ENCODE measurements at places on chromosomes 4 and X. TPM values are rescaled to one million over a fixed set of nuclear protein-coding genes. Genes with fewer than 3 reads are reported as not detected.
A peak's percentile ranks its signal among the peaks of the same experiment; 100 is the strongest.

DNA sequence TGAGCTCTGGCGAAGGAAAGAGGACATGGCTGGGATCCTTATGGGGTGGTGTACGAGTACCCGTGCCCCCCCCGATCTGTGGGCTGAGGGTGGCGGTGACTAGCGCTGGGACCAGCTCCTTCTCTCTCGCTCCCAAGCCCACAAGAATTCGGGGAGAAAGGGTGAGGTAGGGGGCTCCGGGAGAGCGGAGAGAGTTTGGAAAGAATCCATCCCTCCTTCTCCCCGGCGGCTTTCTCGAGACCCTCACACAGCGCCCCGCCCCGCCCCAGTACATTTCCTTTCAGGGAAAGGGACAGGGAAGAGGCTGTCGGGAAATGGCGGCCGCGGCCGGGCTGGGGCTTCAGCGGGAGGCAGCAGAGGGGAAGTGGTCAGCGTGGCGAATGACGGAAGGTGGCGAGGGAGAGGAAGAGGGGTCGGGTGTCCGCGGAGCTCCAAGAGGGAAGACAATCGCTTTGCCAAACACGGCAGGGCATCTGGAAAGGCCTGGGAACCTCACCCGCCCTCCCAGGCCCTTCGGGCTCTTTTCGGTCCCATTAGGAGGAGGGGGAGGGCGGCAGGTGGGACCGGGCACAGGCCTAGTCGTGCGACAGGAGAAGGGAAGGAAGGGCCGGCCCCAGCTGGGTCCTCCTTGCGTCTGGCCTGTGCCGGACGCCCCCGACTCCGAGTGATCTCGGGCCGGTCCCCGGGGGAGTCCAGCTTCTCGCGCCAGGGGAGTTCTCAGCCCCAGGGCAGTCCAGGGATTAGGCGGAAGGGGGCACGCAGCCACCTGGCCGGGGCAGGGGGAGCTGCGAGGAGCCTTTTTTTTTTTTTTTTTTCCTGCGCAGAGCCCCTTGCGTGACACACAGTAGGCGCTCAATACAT lies 10.2 kb downstream of the HNRNPH2 start:
- peak overlapping the region; percentile 91 for H3K27ac ChIP-seq
- H3K4me3 ChIP-seq = peak overlapping the region; percentile 78
- peak; percentile 60 for DNase-seq
- H3K4me1 ChIP-seq = peaks cover 32% of the 10 kb centered on the region
- H3K36me3 ChIP-seq = peaks cover 5% of the 10 kb centered on the region

DNA sequence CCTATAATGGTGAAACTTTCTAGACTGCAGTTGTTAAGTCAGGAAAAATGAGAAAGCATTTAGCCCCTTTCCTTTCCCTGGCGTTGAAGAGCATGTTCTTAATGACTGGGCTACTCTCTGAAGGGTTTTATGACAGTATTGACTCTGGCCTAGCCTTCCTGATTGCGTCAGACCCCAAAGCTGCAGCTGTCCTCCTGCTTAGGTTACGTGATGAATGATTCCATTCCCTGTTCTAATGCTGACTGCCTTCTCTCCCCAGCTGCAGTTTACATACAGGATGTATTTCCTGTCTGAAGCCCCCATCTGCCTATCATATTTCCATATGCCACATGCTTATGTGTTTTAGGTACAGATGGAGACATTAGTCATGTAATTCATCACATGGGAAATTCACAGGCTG lies 105.8 kb upstream of the EGFL6 start:
- no peak for DNase-seq
- H3K36me3 ChIP-seq = peaks cover 7% of the 10 kb centered on the region
- no peak overlapping the region for H3K27ac ChIP-seq
- H3K27me3 ChIP-seq = no peaks in the 10 kb centered on the region

GRCh38 chrX:10794203-10794630 lies 173.8 kb upstream of the MID1 start:
- no peaks in the 10 kb centered on the region for H3K27me3 ChIP-seq
- no peak overlapping the region for H3K4me3 ChIP-seq
- H3K27ac ChIP-seq = no peak overlapping the region
- H3K36me3 ChIP-seq = no peaks in the 10 kb centered on the region
- no peaks in the 10 kb centered on the region for H3K4me1 ChIP-seq
- DNase-seq = no peak

- H3K36me3 ChIP-seq = no peaks in the 10 kb centered on the region
- H3K4me1 ChIP-seq = no peaks in the 10 kb centered on the region
- no peak for DNase-seq
- no peak overlapping the region for H3K4me3 ChIP-seq
- H3K27me3 ChIP-seq = no peaks in the 10 kb centered on the region
Measured at GRCh38 chr4:188660796-188661195, 521.6 kb downstream of the TRIML1 start.

DNA sequence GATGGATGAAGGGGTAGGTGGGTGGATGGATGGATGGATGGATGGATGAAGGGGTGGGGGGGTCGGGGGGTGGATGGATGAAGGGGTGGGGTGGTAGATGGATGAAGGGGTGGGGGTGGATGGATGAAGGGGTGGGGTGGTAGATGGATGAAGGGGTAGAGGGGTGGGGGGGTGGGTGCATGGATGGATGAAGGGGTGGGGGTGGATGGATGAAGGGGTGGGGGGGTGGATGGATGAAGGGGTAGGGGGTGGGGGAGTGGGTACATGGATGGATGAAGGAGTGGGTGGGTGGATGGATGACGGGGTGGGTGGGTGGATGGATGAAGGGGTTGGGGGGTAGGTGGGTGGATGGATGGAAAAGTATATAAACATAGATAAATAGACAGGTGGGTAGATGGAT lies 74.2 kb downstream of the PRKX start:
- DNase-seq = no peak
- no peaks in the 10 kb centered on the region for H3K4me1 ChIP-seq
- H3K27me3 ChIP-seq = no peaks in the 10 kb centered on the region
- no peak overlapping the region for H3K4me3 ChIP-seq
- no peak overlapping the region for H3K27ac ChIP-seq
- H3K36me3 ChIP-seq = peaks cover 19% of the 10 kb centered on the region

- H3K27ac ChIP-seq = no peak overlapping the region
Measured at GRCh38 chr4:5839751-5840674, 52.9 kb downstream of the CRMP1 start.

GRCh38 chr4:37852376-37852775 lies 25.9 kb downstream of the PGM2 start:
- peaks cover 34% of the 10 kb centered on the region for H3K36me3 ChIP-seq
- no peak for DNase-seq
- no peak overlapping the region for H3K27ac ChIP-seq
- no peaks in the 10 kb centered on the region for H3K27me3 ChIP-seq
- H3K4me1 ChIP-seq = no peaks in the 10 kb centered on the region
- H3K4me3 ChIP-seq = no peak overlapping the region

DNA sequence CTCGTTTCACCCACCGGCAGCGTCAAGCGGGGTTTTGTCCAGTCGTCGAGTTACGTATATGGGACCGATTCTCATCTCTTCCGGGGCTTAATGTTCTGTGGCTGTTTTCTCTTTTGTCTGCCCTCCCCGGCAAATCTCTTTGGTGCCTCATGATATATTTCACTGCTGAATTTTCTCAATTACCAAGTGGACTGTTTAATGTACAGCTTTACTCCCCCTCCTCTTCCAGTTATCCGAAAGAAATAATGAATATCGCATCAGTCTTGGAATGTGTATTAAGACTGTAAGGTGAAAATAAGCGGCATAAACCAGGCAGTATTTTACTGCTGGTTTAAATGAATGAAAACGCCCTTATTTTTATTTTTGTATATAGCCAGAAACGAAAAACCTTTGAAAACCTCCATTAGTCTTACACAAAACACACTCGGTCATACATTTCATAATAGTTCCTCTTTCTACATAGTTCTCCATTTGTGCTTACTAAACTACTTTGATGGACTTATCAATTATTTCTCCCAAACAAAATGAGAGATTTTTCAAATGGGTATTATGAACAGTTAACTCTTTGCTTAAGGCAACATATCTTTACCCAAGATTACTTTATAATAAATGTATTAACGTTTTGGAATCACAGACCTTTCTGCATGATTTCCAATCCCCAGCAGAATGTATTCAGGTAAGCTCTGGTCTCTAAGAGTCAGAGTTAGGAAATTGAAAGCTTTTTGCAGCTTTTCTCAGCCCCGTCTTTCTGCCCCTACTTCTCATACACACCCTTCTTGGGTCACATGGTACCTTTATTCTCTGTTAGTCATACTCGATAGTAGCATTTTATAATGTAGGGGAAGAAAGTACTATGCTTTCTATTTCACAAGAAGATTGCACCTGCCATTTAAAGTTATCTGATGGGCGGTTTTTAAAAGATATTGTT lies 979 bp downstream of the RP2 start:
- peaks cover 7% of the 10 kb centered on the region for H3K4me1 ChIP-seq
- H3K4me3 ChIP-seq = peak overlapping the region; percentile 97
- DNase-seq = no peak
- peak overlapping the region; percentile 94 for H3K27ac ChIP-seq
- peaks cover 2% of the 10 kb centered on the region for H3K36me3 ChIP-seq

DNA sequence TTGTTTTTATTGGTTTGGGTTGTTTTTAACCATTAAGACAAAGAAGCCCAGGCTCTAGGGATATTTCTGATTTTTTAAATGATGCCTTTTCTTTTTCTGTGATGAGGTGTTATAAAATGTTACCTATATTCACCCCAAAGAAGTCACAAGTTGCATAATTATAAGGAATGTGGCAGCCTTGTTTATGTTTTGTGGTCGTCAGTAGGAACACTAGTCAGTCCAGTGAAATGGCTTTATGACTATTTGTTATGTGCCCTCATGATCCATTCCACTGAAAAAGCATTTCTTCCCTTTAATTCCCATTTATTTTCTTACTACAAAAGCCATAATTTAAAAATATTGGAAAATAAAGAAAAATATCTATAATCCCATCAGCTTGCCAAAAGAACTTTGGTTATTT lies 34.4 kb downstream of the CC2D2A start:
- H3K36me3 ChIP-seq = no peaks in the 10 kb centered on the region
- no peaks in the 10 kb centered on the region for H3K4me1 ChIP-seq
- no peak for DNase-seq

DNA sequence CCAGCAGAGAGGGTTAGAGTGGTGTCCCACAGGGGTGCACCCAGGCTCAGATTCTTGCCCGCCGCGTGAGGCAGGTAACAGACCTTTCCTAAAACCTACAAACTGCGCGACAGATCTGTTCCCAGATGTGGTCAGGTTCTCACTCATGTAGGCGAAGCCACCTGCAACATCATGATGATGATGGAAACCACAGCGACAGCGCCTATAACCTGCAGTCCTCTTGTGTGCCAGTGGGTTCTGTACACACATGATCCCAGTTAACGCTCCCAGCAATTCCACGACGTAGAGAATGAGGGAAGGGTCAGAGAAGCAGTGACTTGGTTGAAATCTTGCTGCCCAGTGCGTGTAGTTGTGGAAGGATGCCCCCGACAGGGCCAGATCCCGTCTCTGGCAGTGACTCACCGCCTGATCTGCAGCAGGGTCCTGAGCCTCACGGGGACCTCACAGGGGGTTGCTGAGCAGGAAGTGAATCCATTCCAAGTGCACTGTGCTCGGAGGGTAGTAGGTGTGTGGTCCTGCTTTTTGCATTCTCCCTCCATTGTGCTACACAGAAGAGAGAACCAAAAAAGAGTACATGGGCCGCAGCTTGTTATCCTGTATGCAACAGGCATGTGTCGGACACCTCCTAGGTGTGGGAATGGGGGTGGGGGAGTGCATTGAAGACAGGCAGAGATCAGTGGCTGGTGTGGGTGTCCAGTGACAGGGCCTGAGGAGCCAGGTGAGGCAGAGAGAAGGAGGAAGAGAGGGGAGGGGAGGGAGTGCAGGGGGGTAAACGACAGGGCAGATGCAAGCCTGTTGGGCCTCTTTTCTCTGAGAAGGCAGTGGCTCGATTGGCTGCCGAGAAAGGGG lies 66.6 kb downstream of the MTMR1 start:
- no peak for DNase-seq
- H3K27me3 ChIP-seq = no peaks in the 10 kb centered on the region
- no peak overlapping the region for H3K4me3 ChIP-seq

- no peaks in the 10 kb centered on the region for H3K36me3 ChIP-seq
- H3K27ac ChIP-seq = no peak overlapping the region
- no peaks in the 10 kb centered on the region for H3K4me1 ChIP-seq
Measured at GRCh38 chr4:85675076-85676049, 200.4 kb downstream of the ARHGAP24 start.

- no peak for DNase-seq
- H3K27ac ChIP-seq = no peak overlapping the region
- no peak overlapping the region for H3K4me3 ChIP-seq
- H3K27me3 ChIP-seq = no peaks in the 10 kb centered on the region
Measured at GRCh38 chrX:128728943-128729342, 676.7 kb upstream of the ACTRT1 start.

DNA sequence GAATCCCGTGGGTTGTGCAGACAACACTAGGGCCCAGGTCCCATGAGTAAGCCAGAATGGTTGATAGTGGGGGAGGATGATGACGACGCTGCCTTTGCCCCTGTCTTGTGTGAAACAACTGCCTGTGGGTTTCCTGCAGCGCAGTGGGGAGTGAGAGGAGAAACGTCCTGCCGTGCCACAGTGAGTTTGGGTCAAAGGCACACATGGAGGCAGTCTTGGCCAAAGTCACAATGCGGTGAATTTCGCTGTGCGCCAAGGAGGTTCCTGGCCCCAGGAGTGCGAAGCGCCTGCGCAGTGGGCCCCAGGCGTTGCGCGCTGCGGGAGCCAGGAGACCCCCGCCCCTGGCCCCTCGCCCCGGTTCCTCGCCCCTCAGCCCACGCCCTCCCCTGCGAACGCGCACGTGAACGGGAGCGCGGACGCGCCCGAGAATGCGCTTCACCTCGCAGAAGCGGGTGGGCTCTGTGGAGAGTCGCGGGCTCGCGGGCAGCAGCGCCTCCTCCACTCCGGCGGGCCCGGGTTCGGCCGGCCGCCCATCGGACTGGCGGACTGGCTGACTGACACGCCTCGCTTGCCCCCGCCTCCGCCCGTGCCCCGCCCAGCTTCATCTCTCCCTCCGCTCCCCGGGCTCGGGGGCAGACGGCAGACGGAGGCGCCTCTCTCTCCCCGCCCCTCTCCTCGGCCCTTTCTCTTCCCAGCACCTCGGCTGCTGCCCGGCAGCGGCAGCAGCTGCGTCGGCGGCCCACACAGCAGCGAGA lies at the start of gene NUDT10:
NUDT10 (plus strand) TSS at position 635 of the 755 bp plus-strand sequence. CDS start 144 bp downstream, outside the sequence.
- H3K4me3 ChIP-seq = peak within 1 kb of the TSS; percentile 79
- DNase-seq = peak; percentile 49
- peaks cover 2% of the 10 kb centered on the region for H3K4me1 ChIP-seq
- H3K27ac ChIP-seq = peak within 1 kb of the TSS; percentile 63

DNA sequence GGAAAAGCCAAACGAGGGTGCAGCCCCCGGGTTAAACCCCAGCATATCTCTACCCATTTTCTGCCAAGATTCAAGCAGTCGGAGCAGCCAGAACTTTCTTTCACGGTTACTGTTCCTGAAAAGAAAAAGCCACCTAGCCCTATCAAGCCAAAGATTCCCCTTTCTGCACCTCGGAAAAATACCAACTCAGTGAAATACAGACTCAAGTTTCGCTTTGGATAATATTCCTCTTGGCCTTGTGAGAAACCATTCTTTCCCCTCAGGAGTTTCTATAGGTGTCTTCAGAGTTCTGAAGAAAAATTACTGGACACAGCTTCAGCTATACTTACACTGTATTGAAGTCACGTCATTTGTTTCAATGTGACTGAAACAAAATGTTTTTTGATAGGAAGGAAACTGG lies 20.0 kb downstream of the FGF5 start:
- H3K36me3 ChIP-seq = no peaks in the 10 kb centered on the region
- no peak for DNase-seq
- no peaks in the 10 kb centered on the region for H3K4me1 ChIP-seq
- H3K27me3 ChIP-seq = peaks cover 30% of the 10 kb centered on the region
- no peak overlapping the region for H3K27ac ChIP-seq
- no peak overlapping the region for H3K4me3 ChIP-seq

TKTL1 gene
- total RNA-seq = 0.75 TPM

CTAG2 gene
- total RNA-seq = 30.3 TPM

KIAA1210 gene
- total RNA-seq = not detected

TBC1D8B gene
- 1.7 TPM for total RNA-seq

SCFD2 gene
- total RNA-seq = 28.3 TPM

Measured in activated CD8-positive, alpha-beta memory T cell treated with anti-CD3 and anti-CD28 coated beads, Interleukin-2, amount 10 ng/mL, durations not matched to agents 7 days and 5 days (primary cell).